ENCODE measurements at places on chromosomes 16 and 17.

DNA sequence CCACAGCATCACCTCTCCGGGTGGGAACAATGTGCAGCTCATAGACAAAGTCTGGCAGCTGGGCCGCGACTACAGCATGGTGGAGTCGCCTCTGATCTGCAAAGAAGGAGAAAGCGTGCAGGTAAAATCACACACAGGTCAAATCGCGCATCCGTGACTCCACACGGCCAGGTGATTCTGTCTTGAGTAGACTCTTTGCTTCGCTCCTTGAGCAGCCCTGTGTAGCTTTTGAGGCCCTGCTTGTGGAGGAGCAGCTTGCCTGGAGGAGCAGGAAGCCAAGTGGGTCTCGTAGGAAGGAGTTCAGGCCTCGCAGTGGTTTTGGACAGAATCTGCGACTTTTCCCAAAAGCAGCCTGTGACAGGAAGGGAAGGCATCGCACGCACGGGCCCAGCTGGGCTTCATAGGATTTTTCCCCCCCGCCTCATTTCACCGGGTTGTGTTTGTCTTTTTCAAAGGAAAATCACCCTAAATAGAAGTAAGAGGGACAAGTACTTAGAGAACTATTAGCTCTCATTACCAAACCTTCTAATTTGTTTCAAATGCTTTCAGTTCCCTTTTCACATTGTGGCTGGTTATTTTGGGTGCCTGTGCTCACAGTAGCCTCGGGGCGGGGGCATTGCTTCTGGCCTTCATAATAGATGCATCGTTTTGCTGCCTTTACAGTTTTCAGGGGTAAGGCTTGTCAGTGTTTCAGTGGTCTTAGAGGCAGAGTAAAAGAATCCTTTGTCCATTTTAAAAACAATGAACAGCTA is 71.5 kb downstream of the SEC14L1 start:
- DNase-seq = no peak

DNA sequence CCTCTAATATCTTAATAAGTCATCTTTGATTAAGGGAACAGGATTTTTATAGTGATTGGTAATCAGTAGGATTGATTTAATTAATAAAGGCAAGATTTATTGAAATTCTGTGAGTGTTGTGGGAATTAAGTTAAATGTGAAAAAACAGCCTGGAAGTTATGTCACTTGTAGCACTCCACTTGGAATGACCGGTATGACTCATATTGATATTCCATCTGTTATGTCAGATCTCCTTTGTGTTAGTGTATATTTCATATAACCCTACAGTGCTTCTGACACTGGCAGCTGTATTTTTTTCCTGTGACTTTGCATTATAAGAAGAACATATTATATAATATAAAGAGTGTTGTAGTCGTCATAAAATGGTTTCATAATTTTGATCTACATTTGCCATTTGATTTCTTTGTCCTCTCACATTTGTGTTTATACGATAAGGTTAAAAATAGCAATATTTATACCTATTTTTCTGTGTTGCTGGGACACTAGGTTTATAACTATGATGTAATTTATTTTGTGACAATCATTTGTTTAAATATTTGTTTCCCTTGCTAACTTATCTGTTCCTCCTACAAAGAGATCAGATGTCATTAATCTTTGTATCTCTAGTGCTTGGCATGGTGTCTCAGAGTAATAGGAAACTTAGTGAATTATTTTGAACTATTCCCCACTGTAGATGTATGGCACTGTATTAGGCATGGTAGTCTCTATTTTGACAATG is 249.0 kb downstream of the BCAS3 start:
- DNase-seq = no peak

GRCh38 chr16:370443-370842 is at the start of gene MRPL28:
Gene MRPL28, minus strand, starts transcription at chr16:370538. Its CDS starts 320 bp downstream, at chr16:370218.
- peak; percentile 96 for DNase-seq

DNA sequence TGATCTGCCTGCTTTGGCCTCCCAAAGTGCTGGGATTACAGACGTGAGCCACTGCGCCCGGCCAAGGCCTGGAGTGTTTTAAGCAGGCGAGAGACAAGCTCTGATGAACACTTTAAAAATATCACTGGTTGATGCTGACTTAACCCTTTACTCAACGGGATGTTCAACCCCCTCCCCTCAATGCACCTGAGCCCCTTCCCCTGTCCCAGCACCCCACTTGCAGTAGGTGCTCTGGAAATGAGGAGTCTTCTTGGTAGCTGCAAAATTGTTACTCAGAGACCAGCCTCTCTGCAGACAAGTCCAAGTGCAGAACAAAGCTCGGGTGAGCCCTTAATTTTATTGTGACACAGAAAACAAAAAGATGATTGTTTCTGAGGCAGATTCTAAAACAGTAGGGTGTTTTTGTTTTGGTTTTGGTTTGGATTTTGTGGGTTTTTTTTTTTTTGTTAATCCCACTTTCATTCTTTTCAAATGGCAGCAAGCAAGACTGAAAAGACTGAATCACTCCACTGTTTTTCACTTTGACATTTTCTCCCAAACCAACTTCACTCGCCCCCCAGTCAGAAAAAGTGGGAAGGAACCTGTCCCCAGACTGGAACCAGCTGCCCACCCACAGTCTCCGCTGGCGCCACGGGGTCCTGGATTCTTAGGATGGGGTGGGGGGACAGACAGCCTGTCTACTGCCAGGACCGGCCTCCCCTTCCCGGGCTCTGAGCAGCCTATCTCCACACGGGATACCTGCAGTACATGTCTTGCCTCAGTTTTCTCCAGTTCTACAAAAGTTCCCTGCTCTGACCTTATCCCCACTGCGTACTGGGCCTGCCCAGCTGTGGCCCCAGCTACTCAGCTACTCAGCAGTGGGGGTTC is 5.2 kb upstream of the PLLP start:
- no peak for DNase-seq

GRCh38 chr16:13099822-13100221 is 198.4 kb downstream of the SHISA9 start:
- no peak for DNase-seq

DNA sequence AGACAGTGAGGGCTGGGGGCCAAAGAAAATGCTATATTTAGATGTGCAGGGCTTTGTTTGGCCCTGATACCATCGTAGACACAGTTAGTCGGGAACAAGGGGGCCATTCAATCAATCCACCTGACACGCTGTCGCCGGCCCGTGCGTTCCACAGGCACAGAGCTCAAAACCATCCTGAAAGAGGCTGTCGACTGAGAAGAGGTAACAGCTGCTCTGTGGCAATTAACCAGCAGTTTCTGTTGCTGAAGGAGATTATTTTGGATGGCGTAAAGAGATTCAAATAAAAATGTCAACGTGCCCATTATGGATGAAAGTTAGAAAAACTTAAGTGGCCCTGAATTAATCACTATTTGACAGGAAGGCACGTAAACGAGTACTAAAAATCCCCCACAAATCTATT is 276.2 kb upstream of the IRX5 start:
- no peak for DNase-seq

DNA sequence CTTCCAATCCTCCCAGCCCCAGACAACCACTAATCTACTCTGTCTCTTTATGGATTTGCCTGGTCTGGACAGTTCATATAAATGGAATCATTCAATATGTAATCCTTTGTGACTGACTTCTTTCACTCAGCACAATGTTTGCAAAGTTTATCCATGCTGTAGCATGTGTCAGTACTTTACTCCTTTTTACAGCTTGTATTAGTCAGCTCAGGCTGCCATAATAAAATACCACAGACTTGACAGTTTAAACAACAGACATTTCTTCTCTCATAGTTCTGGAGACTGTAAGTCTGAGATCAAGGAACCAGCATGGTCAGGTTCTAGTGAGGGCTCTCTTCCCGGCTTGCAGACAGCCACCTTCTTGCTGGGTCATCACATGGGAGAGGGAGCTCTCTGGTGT is 41.3 kb downstream of the GPRC5B start:
- no peak for DNase-seq

- peak; percentile 88 for DNase-seq
Observed at GRCh38 chr16:20866145-20866772, 33.9 kb downstream of the DCUN1D3 start.

GRCh38 chr16:74723256-74723655 is 22.6 kb upstream of the MLKL start:
- no peak for DNase-seq

DNA sequence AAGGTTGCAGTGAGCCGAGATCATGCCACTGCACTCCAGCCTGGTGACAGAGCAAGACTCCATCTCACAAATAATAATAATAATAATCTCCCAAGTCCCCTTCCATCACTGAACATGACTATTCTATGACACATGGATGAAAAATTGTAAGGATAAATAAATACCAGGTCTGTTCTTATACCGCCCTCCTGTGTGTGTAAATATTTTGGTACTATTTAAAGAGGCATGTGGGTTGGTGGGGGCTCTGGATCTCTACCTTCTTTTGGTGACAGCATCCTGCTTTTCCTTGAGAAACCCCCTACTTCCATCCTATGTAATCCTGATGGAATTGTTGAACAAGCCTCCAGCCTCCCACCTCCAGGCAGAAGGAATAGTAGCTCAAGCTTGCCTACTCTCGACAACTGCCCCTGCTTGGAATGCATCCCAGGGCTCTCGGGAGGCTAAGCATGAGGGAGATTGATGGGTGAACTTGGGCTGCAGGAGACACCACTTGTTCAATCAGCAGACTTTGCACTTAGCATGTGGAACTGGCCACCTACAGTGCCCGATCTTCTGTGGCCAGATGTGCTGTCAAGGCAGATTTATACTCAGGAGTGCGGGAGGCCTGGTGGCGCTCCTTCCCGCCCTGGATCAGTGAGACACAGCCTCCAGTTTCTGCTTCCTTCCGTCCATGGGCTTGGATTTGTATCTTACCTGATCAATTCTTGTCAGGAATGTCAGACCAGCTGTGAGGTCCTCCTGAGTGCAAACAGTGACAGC is 287.4 kb downstream of the SLC39A11 start:
- no peak for DNase-seq

DNA sequence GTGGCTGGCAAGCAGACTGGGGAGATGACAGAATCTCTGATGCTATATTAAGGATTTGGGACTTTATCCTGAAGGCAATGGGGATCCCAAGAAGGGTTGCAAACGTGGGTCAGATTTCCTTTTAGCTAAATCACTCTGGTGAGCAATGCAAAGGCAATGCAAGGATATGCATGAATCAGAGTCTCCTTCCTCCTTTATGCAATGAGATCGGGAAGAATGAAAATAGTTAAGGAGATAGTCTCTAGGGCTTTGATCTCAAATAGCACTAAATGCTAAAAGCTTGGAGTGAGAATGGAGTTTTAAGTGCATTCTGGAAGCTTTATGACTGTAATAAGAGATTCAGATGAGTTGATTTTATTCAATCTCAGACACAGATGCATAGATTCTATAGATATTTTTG is 27.2 kb upstream of the SHISA9 start:
- no peak for DNase-seq

DNA sequence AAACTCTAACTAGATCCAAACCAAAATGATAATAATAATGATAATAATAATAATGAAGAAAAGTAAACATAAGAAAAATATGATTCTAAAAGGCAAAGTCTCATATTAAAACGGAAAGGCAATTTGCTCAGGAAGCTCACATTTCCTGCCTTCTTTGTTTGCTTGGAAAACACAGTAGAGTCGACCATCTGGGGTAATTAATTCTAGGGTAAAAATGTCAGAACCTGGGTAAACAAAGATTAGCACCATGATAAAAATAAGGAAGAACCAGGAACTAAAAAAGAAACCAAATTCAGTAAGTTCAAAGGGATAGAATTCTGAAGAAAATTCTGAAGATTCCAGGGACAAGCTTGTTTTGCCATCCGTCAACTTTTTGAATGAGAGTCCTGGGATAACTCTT is 16.2 kb downstream of the KRABD2 start:
- no peak for DNase-seq

DNA sequence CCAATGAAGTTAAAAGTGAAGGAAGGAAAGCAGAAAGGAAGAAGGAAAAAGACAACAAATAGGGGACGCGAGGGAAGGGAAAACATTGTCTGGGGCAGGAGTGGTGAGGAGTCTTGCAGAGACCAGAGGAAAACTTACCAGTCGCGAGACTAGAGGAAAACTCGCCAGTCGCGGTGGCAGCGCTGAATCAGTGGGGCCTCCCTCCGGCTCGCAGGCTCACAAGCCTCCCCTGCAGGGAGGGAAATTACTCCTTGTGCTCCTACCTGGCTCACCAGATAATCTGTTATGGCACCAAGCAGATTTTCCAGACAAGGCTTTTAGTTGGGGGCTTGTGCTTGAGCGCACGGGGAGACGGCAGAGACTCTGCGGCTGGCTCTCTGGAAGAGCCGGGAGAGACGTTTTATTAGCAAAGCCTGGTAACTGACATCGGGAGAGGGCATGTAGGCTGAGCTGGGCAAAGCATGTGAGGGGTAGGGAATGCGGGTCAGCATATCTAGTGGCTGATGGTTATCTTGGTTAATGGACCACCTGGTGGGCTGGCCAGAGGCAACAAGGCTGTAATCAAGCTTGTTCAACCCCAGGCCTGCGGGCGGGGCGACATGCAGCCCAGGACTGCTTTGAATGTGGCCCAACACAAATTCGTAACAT is 37.1 kb downstream of the LCMT1 start:
- DNase-seq = no peak

DNA sequence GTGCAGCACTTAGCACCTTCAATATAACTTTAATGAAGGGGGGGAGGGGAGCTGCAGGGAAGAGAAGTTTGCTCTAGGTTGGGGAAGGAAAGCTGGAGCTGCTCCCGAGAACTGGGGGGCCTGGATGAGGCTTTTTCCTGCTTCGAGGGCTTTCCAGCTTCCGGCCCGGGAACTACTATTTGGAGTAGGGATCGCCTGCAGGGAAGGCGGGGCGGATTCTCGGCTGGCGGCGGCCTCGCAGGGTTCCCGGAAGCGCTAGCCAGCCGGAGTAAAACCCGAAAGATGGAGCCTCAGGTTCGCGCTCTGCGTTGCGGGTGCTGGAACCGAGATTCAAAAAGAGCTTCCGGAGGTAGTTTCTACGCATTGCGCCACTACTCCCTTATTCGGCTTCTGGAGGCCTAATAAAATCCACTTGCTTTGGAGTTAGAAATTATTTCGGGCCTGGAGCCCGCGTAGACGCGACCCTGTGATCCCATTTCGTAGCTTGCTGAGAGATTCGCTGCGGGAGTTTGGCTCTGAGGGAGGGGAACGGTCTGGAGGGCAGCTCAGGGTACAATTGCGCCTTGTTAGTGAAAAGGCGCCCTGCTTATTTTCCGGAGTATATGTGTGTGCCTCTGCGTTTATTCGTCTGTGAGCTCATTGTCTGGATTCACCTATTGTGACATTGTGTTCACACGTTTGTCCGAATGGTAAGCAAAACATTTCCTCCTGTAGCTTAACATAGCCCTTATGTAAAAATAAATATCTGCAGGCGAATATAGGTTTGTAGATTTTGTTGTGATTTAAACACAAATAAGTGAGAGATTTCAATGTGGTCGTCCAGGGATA is 652 bp downstream of the PRAC2 start:
- DNase-seq = no peak

- no peak for DNase-seq
Observed at GRCh38 chr17:50180620-50181019, 14.8 kb downstream of the SGCA start.

GRCh38 chr16:67844497-67844896 is 2.2 kb upstream of the NUTF2 start:
- no peak for DNase-seq

- no peak for DNase-seq
Observed at GRCh38 chr16:11253009-11253994, 2.7 kb downstream of the SOCS1 start.

Data from hematopoietic multipotent progenitor cell treated with erythropoietin and hydrocortisone succinate and interleukin-3 and kit ligand, for 8 days (in vitro differentiated cells).